ENCODE measurements at places on chromosomes 2 and 18.

DNA sequence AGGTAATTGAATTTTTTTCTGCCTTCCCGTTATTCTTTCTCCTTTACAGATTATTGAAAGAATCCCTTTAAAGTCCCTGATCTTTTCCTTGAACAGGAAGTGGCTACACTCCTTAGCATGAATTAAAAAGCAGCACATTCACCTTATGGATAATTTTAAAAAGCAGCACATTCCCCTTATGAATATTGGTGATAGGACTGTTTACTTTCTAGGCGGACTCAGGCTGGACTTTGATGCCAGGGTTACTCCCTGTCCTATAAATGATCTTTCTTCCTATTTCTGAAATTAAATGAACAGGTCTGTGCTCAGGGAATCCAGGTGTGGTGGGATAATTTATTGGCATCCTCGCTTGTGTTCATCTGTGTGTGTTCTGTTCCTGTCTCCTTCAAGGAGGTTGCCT is 226.0 kb downstream of the DCDC2C start:
- DNase-seq, result no peak

DNA sequence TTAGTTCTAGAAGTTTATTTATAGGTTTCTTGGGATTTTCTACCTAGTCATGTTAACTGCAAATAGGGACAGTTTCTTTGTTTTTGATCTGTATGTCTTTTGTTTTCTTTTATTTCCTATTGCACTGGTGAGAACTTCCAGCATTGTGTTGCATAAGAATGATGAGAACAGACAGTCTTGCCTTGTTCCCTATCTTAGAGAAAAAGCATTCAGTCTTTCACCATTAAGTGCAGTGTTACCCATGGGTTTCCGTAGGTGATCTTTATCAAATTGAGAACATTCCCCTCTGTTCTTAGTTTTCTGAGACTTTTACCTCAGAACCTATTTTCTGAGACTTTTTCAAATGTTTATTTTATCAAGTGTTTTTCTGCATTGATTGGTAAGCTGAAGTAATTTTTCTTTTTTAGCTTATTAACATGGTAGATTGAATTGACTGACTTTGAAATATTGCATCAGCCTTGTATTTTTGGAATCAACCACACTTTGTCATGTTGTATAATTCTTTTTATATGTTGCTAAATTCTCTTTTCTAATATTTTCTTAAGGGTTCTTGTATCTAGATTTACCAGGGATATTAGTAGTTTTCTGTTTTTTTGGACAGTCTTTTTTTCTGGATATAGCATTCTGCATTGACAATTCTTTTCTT is 17.2 kb downstream of the MFSD6 start:
- DNase-seq, result no peak

DNA sequence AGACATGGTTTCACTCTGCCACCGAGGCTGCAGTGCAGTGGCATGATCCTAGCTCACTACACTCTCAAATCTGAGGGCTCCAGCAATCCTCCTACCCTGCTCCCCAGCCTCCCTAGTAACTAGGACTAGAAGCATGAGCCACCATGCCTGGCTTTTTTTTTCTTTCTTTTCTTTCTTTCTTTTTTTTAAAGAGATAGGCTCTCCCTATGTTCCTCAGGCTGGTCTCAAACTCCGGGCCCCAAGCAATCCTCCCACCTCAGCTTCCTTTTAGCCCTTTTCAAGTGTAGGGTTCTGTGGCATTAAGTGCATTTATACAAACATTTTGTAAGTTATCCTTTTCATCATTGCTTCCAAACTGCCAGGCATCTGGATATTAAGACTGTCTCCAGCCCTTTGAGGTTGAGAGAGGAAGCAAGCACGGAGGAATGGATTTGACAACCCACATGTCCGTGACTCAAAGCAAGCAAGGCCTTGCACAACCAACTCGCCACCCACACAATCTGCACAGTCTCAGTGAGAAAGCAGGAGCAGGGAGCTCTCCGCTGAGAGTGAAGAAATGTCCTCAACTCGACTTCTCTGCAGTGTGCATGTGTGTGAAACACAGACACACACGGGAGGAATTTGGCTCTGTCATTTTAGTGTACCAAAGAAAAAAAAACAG is 65.6 kb downstream of the ATP8B1 start:
- no peak for DNase-seq

GRCh38 chr2:115011721-115012120 is 569.3 kb downstream of the DPP10 start:
- no peak for DNase-seq

- no peak for DNase-seq
Measured at GRCh38 chr2:120250640-120251039, 2.0 kb upstream of the RALB start.

GRCh38 chr2:263774-264492 is at the start of gene SH3YL1:
TSS of gene SH3YL1 (minus strand) at chr2:264032. CDS start at chr2:263984, 48 bp downstream.
- DNase-seq, result no peak

DNA sequence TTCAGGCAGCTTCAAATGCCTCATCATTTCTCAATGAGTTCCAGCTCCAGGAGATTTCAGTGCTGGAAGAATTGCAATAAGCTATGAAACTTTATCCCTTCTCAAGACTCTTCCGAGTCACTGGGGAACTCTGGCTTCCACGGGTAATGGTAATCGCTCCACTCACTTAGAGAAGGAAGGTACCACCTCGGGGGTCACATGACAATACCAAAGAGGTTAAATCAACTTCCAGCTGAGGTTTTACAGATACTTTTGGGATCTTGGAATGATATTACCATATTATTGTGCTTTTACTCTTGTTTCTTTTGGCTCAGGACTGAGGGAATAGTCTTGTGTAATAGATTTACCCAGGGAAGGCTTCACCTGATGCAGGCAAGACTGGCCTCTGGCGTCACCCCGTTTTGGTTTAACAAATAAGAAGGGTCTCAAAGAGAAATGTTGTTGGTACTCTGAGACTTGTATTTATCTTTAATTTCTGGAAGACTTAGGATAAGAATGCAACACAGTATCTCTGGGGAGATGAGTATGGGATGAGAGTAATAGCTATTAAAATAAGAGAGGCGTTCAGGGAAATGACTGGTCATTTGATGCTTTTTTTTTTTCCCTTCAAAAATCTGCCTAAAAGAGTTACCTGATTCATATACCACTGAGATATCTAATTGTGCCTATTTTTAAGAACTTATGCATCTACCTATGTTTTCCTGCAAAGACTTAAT is 316.9 kb upstream of the ZEB2 start:
- DNase-seq, result no peak

DNA sequence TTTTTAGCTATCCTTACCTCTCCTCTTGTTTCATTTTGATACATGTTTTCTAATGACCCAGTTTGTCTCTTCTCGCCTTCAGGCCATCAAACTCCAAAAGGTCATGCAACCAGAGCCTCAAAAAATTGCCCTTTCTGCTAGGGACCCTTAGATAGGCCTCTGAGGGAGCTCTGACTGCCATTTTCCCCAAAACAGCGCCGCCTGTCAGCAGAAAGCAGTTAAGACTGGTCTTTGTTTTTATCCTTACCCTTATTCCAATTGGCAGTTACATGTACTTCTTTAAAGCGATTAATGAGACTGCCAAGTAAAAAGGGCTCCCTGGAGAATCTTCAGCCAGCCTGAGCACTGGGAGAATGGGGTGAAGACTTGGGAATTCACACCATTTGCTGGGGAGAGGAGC is 55.1 kb upstream of the RIT2 start:
- DNase-seq, result no peak

- DNase-seq, result peak; percentile 59
Measured at GRCh38 chr2:121088251-121089165, 196.5 kb downstream of the TFCP2L1 start.

DNA sequence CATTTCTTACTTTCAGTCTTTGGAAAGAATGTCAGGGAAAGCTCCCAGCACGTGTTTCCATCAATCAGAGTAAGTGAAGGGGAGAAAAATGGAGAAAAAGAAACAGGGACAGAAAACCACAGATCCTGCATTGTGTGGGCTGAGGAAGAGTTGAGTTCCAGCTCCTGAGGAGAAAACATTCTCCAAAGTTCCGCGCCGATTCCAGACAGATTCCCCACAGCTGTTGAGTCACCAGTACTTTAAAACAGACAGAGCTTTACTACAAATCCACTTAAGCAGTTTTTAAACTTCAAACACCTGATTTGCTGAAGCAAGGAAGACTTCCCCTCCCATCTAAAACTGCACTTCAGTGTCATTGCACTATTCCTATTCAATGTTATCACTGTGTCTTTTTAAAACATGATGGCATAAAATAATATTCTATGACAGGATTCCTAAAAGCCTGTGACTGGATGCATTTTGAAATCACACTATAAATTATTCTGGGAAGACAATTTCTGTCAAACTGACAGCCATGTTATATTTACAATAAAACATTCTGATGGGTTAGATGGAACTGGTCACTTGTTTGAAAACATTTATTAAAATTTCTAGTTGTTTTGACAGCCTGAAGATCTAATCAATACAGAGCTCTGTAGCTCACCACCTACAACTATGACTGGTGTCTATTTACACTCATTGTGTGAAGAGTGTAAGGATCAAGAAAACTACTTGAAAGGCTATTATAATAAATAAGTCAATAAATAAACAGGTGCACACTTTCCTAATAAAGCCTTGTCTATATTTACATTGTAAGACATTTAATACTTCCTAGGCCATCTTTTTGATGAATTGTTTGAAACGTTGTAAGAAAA is 40.9 kb downstream of the TCF4 start:
- peak; percentile 36 for DNase-seq

DNA sequence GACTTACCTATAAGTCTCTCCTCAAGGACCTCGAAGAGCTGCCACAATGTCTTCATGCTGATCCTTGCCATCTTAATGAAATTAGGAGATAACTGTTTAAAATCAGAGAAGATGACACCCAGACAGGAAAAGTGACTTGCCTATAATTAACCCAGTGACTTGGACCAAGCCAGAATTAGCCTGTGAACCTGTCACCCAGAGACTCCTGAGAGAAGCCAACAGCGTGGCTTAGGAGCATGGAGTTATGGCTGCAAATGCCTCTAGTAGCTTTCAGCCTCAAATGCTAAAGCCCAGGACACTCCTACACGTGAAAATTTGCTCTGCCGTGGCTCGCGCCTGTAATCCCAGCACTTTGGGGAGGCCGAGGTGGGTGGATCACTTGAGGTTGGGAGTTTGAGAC is 104.2 kb downstream of the GBX2 start:
- DNase-seq, result no peak

DNA sequence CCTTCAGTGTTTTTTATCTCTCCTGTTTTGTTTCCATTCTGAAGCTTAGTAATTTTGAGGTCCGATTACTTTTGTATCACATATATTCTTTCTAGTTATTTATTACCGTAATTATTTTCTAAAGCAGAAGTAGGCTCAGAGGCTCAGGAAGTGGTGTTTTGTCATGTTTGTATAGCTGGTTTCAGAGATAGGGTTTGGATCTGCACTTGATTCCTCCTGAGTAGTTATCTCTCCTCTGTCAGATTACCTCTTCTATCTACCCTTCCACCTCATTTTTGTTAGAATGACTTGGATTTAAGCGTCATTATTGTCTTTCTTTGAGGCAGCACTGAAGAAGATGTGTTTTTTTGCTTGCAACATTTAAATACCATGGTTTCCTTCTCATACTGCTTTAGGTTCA is 95.4 kb downstream of the MTA3 start:
- DNase-seq, result no peak

- no peak for DNase-seq
Measured at GRCh38 chr18:41170346-41170745, 784.7 kb upstream of the PIK3C3 start.

DNA sequence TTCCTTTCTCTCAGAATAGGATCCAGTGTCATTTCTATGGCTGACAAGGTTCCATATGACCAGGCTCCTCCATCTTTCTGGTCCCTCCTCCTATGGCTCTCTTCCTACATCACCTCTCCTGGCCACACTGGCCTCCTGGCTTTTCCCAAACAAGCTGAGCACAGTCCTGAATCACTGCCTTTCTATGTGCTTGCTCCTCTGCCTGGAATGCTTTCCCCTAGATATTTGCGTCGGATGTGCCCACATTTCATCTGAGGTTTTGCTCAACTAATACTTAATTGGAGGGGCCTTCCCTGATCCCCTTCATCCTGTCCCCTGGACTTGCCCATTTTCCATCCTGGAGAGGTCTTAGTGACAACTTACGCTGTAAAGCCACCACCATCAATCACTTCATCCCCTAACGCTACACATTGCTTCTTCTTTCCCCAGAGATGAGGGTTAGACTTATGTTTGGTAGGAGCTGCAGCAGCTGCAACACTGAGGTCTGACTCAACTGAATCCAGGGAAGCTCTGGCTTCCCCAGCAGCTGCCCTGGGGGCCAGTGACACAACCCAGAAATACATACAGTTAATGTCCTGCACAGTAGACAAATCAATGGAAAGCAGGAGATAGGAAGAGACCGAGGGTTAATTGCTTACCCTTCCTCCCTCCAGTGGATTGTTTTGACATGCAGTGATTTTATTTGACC is 42.9 kb downstream of the QPCT start:
- DNase-seq, result no peak

GRCh38 chr2:54247115-54247514 is 8.9 kb downstream of the TSPYL6 start:
- no peak for DNase-seq

GRCh38 chr2:27407798-27408491 is 1.4 kb downstream of the PPM1G start:
- DNase-seq, result peak; percentile 65

DNA sequence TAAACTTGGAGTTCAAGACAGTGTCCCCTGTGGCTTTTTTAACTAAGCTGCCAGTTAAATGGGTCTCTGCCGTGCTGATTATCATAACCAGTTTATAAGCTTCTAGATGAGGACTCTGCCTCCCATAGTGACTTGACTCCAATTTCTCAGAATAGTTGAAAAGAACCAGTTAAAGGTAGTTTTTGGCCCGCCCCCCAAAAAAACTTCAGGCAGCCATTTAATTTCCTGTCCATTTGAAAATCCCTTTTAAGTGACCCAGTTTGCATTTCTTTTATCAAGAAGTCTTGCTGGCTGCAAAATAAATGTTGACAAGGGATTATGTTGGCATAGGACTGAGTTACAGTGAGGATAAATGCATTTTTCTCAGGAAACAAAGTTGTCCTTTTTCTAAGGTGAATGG is 2.3 kb downstream of the SLC20A1 start:
- DNase-seq, result no peak

DNA sequence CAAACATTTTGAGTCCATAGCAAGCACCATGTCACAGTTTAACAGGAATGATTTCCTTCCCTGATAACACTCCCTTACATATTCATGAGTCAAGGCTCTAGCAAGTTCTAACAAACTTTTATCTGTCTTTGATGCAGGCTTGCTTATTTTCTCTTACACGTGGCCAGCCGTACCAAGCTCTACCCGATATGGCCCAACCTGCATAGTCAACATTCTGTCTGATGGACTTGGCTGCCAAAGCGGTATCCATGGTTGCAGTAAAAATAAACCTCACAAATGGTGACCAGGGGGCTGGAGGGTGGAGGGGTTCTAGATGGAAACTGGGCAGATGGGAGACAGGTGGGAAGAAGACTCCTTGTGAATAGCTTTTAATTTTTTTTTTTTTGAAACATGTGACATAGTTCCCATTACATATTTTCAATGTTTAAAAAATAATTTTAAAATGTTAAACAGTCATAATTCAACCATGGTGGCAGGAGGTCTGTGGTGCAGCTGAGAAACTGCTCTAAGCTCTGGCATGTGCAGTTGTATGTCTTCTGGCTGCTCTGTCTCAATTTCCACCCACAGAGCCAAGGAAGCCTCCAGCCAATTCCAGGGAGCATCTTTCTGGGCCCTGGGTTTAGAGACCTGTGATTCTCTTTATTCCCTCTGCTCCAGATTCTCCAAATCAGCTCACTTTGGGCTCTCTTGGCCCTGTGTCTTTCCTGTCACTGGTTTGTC is 20.7 kb upstream of the CXCR1 start:
- no peak for DNase-seq
